Stimulated activated CD4-positive, alpha-beta T cell treated with anti-CD3 and anti-CD28 coated beads, Interleukin-2, amount 100 ng/mL, for 4 hours (primary cell): ENCODE measurements at places on chromosomes 4 and X.

GRCh38 chr4:112031712-112032328 lies 113.4 kb upstream of the FAM241A start:
- no peak for DNase-seq

DNA sequence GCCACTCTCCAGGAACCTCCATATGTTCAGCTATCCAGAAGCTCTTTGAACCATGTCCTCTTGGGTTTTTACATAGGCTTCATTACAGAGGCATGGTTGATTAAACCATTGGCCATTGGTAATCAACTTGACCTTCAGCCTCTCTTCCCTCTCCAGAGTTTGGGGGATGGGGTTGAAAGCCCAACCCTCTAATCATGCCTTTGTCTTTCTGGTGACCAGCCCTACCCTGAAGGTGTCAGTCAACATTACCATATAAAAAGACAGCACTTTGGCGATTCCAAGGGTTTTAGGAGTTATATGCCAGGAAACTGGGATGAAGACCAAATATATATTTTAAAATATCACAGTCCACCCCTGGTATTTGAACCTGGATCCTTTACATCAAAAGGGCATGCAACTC lies 222.5 kb downstream of the CHIC1 start:
- no peak for DNase-seq

DNA sequence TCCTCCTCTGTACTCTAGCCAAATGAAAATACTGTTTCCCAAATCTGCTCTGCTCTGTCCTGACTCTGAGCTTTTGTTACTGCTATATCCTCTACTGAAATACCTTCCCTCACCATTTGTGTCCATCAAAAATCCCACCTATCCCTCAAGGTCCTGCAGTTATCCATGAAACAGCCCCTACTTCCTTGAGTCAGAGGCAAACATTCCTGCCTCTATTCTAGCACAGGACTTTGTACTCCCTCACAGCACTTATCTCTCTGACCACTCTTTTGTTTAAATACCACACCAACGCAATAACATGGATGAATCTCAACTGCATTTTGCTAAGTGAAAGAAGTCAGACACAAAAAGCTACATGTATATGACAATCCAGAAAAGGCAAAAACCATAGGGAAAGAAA lies 10.5 kb upstream of the RNF128 start:
- no peak for DNase-seq

- no peak for DNase-seq
These were observed 49.0 kb downstream of the AMMECR1 start for GRCh38 chrX:110268886-110269285.

DNA sequence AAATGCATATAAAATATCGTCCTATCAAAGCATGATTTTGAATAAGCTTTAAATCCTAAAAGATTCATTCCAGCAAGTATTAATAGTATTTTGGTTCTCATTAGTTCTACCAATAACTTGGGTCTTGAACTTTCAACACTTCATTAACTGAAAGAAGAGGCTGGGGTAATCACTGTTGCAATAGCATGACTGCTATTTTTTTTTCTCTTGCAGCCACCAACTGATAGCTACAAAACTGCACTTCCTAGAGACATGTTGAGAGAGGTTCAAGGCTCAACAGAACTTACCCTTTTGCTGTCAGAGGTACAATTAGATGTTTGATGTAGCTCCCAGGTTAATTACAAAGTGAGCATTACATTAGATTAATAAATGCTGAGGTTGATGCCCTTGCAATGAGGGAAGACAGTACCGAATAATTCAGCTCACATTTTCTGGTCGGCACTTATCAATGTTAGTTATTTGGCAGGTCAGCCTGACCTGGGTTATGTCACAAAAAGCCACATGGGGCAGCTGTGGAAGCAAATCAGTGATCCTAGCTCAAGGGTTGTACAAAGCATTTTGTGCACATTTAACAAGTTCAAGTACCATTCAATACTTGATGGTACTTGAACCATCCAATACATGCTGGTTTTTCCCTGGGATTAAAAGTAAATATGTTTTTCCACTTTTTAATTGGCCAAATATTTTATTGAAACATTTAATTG lies 29.9 kb upstream of the TET2 start:
- no peak for DNase-seq

DNA sequence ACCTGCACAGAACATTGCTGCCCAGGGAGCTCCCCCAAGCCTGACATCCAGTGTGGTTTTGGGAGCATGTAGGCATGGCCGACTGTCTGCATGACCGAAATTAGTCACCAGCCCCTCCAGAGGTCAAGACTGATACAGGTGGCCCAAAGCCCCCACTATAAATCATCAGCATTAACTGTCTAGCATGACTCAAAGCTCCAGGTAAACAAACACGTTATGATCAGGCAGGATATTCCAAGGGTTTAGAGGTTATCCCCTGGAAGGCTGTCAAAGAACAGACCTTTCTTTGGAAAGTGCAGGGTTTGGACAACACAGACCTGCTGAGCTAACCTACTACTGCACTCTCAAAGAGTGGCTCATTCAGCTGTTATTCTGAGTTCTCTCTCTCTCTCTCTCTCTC lies 2.1 kb upstream of the FAM9A start:
- no peak for DNase-seq

GRCh38 chr4:179666226-179666625 lies 2224.0 kb upstream of the AGA start:
- no peak for DNase-seq

DNA sequence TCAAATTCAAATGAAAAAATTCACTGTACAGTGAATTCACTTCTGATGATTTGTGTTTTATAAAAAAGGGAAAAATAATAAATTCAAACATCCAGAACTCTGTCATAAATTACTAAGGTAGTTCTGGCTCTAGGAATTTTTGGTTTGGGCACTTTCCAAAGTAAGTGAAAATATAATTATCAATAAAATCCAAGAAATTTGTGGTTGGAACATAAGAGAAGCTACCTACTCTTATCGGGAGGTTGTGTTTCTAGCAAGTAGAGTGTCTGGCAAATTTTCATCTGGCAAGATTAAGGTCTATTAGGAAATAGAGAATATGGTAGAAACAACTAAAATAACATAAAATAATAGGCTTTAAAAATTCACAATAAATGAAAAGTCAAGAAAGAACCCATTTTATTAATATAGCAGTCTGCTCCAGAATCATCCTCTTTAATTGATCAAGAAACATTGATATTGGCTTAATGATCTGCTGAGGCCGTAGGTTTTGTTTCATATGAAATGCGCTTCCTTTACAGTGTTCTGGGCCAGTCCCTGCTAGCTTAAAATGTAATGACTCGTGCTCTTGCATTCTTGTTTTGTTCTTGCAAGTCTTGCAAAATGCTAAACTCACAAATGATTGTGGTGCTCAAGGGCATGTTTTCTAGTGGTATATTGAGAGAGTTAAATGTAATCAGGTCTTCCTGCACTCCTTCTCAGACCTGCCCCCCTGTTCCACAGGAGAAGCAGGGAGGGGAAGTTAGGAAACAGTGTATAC lies 331.4 kb downstream of the RAPGEF2 start:
- DNase-seq, result no peak
